ENCODE measurements at places on chromosomes 13 and 19.

GRCh38 chr19:2719920-2720776 is 1.0 kb downstream of the DIRAS1 start:
- no peak for DNase-seq

DNA sequence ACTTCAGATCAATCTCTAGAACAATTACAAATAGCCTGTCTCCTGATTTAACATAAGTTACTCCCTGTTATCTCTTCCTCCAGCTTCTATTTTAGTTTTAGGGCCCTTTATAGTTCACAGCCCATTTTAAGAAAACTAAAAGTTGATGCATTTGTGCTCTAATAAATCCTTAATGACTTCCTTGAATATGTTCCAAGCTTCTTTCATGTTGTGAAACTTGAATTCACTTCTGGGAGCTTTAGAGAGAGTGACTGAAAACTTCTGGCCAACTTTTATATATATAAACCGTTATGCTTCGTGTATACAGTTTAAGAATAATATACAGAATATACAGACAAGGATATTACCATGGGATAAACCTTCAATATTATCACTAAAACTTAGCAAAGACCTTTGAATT is 366.8 kb downstream of the TBC1D4 start:
- no peak for DNase-seq

GRCh38 chr19:426725-427445 is 17.9 kb upstream of the C2CD4C start:
- no peak for DNase-seq

DNA sequence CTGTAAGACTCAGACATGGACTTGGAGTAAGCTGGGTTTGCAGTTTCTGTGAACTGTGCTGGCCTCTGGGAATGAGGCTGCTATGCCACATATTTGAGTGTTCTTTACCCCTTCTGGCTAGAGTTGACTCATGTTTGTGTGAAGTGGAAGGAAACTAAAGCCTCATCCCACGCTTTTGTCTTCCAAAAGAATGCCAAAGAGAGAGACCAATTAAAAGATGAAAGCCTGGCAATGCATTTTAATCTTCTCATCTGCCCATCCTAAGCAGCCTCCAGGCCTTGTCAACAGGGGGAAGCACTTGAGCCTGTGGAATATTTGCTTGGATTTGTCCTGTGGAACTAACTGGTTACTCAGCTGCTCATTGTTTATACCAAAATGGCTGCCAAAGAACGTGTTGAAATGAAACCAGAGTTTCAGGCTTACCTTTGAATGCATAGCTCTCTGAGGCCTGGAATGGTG is 49.1 kb downstream of the LMO7 start:
- DNase-seq = peak; percentile 79

GRCh38 chr13:74839656-74840055 is 642.3 kb downstream of the TBC1D4 start:
- DNase-seq = no peak

DNA sequence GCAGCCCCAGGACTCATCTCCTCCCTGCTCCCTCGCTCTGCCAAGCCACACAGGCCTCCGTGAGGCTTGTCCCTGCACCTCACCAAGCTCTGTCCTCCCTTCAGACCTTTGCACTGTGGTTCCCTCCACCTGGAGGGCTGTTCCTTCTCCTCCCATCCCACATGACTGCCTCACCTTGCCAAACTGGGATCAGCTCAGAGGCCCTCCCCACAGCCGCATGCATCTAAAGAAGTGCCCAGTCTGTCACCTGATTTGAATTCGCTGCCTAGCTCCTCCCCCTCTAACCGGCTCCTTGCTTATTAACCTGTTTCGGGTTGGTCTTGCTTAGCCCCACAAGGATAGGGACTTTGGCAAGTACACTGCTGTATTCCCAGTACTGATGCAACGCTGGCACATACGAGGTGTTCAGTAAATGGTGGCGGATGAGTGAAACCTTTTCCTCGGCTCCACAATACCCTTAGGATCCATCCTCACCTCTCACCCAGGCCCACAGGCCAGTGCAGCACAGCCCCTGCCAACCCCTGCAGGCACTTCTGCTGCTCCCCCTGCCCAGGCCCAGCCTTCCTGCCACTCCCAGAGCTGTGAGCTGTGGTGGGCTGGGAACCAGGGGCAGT is 4.4 kb downstream of the AKT2 start:
- no peak for DNase-seq

GRCh38 chr13:95793781-95794180 is 116.8 kb downstream of the DNAJC3 start:
- no peak for DNase-seq

- DNase-seq = no peak
Measured at GRCh38 chr13:33236021-33236420, 49.5 kb downstream of the STARD13 start.

DNA sequence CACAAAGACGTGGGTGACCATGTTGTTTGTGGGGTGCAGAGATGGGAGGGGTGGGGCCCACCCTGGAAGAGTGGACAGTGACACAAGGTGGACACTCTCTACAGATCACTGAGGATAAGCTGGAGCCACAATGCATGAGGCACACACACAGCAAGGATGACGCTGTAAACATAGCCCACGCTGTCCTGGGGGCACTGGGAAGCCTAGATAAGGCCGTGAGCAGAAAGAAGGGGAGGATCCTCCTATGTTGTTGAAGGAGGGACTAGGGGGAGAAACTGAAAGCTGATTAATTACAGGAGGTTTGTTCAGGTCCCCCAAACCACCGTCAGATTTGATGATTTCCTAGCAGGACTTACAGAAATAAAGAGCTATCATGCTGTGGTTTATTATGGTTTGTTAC is 5.6 kb downstream of the KLK2 start:
- no peak for DNase-seq

DNA sequence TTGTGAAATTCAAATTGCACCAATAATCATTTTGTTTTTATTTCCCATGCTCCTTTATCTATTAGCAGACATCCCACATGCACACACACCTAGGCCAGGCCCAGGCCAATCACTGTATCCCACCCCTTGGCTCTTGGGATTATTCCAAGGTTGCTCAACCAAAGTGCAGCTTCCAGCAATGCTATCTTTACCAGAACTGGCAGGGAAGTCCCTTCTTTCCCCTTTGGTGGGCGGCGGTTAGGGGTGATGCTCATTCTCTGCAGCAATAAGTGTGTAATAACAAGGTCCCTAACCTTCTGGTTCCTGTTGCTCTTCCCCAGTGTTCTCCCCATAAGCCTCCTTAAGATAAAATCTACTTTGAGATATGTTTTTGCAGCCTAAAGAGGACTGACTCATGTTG is 18.3 kb upstream of the KCTD12 start:
- DNase-seq = no peak

- no peak for DNase-seq
Measured at GRCh38 chr19:48858984-48859710, 9.3 kb downstream of the PLEKHA4 start.

GRCh38 chr13:77386046-77386445 is 59.2 kb upstream of the MYCBP2 start:
- no peak for DNase-seq

DNA sequence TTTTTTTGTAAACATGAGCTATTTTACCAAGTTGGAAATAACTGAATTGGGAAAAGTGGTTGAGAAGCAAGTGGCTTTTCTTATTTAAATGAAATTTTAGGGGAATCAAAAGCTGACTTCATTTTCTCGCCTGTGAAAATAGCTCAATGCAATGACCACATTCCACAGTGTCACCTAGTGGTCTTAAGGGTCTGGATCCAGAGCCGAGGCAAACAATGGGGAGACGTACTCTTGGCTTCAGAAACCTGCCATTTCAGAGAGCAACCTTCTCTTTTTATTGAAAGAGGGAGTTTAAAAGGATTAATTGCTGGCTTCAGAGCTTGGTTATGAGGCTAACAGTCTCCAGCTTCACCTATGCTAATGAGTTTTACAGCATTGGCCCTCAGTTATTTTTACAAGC is 39.7 kb upstream of the RXFP2 start:
- no peak for DNase-seq

- DNase-seq = no peak
Measured at GRCh38 chr19:35249848-35250711, 1.3 kb downstream of the LSR start.

GRCh38 chr19:35816262-35816661 is 3.6 kb upstream of the PRODH2 start:
- DNase-seq = peak; percentile 60

GRCh38 chr19:18046059-18046718 is 38.2 kb downstream of the ARRDC2 start:
- DNase-seq = no peak

GRCh38 chr19:11390933-11391680 is 7.0 kb upstream of the EPOR start:
- DNase-seq = no peak

GRCh38 chr13:28707629-28708427 is 10.9 kb downstream of the SLC46A3 start:
- DNase-seq = no peak

DNA sequence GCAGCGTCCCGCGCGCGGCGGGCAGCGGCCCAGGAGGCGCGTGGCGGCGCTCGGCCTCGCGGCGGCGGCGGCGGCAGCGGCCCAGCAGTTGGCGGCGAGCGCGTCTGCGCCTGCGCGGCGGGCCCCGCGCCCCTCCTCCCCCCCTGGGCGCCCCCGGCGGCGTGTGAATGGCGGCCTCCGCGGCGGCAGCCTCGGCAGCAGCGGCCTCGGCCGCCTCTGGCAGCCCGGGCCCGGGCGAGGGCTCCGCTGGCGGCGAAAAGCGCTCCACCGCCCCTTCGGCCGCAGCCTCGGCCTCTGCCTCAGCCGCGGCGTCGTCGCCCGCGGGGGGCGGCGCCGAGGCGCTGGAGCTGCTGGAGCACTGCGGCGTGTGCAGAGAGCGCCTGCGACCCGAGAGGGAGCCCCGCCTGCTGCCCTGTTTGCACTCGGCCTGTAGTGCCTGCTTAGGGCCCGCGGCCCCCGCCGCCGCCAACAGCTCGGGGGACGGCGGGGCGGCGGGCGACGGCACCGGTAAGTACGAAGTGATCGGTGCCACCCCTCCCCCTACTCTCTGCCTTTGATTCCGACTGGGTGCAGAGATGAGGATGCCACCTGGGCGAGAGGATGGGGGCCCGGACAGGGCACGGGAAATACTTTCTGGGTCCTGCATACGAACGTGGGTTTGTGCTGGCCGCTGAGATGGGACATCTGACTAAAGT is 874 bp downstream of the TRIM28 start:
- DNase-seq = no peak

GRCh38 chr13:112777637-112778406 is 88.0 kb downstream of the ATP11A start:
- no peak for DNase-seq

DNA sequence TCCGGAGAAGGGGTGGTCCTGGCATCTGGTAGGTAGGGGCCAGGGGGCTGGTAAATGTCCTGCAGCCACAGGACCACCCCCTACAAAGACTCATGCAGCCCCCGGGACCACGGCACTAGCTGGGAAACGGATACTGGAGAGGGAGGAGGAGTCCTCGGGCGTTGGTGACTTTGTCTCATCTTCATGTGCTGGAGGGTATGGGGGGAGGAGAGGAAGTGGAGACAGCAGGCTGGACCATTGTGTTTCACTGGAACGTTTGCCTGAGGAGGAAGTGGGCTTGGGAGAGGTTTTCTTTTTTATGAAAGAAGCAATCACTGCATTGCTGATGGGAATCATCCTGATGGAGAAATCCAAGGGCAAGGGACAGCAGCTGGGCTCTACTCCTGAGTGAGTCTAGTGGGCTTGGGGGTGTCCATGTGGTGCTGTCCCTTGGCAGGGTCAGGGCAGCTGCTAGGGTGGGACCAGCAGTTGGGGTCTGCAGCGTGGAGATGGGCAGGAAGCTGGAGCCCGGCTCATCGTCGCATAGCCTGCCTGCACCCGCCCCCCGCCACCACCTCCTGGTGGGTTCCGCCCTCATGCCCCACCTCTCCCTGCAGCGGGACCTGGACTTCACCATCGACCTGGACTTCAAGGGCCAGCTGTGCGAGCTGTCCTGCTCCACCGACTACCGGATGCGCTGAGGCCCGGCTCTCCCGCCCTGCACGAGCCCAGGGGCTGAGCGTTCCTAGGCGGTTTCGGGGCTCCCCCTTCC is 1.7 kb upstream of the ADM5 start:
- DNase-seq = no peak

- DNase-seq = no peak
Measured at GRCh38 chr13:104769545-104769944, 1703.3 kb upstream of the SLC10A2 start.

DNA sequence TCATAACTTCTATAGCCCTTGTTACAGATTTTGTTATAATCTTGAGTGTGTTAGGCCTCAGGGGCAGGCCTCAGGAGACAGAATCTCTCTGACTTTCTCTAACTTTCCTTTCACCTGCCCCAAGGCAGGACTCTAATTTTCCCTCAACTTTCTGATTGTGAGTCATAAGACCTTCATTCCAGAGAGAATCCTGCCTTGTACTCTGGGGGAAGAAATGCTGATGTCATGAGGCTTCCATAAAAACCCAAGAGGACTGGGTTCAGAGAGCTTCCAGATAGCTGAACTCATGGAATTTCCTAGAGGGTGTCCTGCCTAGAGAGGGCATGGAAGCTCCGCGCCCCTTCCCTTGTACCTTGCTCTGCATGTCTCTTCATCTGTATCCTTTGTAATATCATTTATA is 5.3 kb upstream of the KBTBD6 start:
- no peak for DNase-seq

Measured in NCI-H345 (cell line).